ENCODE measurements at places on chromosomes 16 and 17.

GRCh38 chr17:8481089-8481488 lies 45.4 kb downstream of the NDEL1 start:
- DNase-seq = no peak

GRCh38 chr17:54901230-54901822 lies 674 bp downstream of the TOM1L1 start:
- no peak for DNase-seq

GRCh38 chr16:69443927-69444631 lies 19.7 kb downstream of the CYB5B start:
- DNase-seq = no peak

GRCh38 chr17:49746791-49747490 lies 17.0 kb downstream of the FAM117A start:
- DNase-seq = no peak

DNA sequence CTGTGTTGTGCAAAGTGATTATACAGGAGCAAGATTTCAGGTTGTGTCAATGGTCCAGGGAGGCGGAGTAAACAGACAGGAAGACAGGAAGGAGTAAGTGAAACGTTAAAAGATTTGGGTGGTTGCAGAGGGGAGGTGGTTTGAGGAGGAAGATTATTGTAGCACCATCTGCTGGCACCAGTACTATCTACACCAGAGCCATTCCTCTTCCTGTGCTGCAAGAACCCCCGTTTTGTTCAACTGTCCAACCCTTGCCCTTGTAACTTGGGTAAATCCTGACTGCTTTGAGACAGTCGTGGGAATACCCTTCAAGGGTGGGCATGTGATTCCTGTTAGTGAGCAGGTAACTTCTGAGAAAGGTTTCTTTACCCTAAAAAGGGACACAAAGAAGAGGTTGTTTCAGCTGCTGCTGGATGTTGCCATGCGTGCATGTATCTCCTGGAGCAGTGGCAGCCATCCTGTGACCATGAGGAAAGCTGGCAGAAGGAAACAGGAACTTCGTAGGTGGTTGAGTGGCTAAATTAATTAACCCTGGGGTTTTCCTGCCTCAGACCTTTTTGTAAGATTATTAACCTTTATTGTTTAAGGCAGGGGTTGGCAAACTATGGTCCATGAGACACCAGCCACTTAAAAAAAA lies 124.1 kb downstream of the PRKCA start:
- DNase-seq = no peak

DNA sequence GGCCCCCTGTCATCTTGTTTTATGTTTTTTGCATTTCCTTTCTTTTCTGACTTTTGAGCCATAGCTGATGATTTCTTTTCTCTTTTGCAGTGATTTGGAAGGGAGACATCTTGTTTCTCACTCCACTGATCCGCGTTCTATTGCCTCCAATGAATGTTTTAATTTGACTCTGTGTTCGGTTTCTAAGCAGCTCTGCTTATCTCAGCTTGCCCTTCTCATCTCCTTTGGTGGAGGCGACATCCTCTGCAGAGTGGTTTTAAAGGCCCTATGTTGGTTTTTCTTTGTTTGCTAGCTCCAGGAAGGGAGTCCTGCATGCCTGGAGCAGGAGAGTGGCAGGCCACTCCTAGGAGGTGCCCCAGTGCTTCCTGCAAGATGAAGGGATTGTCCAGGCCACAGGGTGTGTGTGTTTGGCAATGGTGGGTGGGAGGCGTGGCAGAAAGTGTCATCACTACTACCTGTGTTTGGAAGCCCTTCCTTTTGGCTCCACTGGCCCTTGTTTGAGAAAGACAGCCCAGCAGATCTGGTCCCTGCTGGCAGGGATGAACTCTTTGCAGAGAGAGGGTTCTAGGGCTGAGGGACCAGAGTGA lies 13.6 kb downstream of the SMPD3 start:
- DNase-seq = no peak

- no peak for DNase-seq
Measured at GRCh38 chr17:72122010-72122764, 1.4 kb downstream of the SOX9 start.

GRCh38 chr17:20206591-20206990 lies 197.4 kb downstream of the SPECC1 start:
- no peak for DNase-seq

Measured in activated CD8-positive, alpha-beta memory T cell treated with anti-CD3 and anti-CD28 coated beads, Interleukin-2, amount 50 U/mL, for 48 hours (primary cell).